ENCODE measurements at places on chromosomes 7 and 10.

- no peak for DNase-seq
Observed at GRCh38 chr7:35555386-35555785, 139.5 kb downstream of the HERPUD2 start.

DNA sequence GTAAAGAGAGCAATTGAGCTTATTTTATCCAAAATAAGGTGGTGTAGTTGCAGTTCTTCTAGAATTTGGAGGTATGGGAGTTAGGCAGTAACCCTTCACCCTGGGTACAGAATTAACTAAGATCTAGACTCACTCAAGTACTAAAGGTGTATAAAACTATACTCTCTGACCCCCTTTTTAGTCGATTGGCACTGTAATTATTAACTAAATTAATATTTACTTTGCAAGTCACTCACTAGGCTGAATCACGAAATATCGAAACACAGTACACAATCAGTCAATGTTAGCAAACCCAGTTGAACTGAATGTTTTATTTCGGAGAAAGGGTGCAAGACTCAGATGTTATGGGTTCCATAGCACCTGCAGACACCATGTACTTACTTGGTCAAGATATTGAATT, 14.6 kb upstream of the CYP2C19 start:
- no peak for DNase-seq

DNA sequence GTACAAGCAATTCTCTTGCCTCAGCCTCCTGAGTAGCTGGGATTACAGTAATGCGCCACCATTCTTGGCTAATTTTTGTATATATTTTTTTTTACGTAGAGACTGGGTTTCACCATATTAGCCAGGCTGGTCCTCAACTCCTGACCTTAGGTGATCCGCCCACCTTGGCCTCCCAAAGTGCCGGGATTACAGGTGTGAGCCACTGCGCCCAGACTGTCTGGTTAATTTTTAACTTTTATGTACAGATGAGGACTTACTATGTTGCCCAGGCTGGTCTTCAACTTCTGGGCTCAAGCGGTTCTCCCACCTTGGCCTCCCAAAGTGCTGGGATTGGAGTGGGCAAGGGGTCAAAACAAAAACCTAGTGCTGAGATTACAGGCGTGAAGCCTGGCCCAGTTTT, 101.8 kb downstream of the JMJD1C start:
- DNase-seq: no peak

DNA sequence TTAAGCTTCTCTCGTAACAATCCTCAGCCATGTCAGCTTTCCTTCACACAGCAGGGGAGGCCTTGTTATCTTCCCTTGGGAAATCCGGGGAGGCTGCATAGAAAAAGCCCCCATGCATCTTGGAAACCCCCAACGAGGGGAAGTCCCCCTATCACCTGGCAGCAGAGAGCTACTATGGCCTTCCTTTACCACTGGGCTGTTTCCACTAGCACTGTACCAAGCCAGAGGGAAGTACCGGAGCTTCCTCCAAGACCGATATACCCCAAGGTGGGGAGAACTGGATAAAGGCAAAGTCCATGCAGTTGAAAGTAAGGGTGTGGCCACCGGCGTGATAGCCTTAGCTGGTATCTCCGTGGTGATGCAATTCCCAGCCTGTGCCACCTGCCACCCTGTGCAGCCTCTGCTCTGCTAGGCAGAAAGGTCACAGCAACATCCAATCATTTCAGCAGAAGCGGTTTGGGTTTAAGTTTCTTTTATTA, 4.4 kb upstream of the CLIP2 start:
- peak; percentile 49 for DNase-seq

- DNase-seq: no peak
Observed at GRCh38 chr10:61992059-61992460, 90.6 kb downstream of the ARID5B start.

- DNase-seq: peak; percentile 2
Observed at GRCh38 chr10:11757454-11757820, 15.3 kb downstream of the ECHDC3 start.

DNA sequence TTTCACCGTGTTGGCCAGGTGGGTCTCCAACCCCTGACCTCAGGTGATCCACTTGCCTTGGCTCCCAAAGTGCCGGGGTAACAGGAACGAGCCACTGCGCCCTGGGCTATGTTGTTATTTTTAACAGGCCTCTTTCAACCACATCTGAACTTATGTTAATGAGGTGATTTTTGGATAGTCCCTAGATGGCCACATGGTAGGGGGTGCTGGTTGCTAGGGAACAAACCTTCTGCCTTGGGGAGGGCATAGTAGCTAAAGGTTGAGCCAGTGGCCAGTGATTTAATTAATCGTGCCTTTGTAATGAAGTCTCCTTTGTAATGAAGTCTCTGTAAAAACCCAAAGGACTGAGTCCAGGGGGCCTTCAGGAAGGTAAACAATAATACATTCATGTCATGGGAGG, 9.1 kb downstream of the COMTD1 start:
- no peak for DNase-seq

DNA sequence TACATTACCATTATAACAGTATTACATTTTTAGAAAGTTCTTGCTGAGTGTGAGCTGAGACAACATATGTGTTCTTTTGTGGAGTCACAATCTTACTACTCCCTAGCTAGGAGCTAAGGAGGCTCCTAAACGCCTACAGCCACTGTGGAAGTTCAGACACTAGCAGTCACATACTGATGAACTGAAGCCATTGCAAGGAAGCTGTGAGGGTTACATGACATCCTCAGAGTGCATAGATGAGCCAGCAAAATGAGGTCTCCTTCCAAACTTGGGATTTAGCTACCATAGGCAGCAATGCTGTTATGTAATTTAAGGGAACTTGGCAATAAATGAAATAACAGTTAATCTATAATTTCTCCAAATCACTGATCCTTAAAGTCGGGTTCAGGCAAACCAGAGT, 10.8 kb upstream of the ST7 start:
- no peak for DNase-seq

- no peak for DNase-seq
Observed at GRCh38 chr7:127245607-127246006, 7.1 kb downstream of the GRM8 start.

DNA sequence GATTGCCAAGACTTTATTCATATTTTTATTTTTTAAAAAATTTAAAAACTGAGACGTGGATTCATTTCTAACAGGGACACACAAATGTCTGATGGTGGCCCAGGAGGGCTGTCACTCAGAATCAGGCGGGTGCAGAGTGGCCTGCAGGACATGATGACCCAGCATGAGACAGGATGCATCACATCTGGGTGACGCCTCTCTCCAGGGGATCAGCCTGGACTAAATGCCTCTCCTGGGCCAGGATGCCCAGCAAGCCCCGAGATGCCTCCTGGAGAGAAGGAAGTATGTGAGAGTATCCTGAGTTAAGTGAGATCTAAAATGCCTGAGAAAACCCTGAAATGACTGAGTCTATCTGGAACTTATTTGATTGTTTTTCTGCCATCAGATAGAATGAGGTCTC, 16.9 kb upstream of the MTURN start:
- no peak for DNase-seq

DNA sequence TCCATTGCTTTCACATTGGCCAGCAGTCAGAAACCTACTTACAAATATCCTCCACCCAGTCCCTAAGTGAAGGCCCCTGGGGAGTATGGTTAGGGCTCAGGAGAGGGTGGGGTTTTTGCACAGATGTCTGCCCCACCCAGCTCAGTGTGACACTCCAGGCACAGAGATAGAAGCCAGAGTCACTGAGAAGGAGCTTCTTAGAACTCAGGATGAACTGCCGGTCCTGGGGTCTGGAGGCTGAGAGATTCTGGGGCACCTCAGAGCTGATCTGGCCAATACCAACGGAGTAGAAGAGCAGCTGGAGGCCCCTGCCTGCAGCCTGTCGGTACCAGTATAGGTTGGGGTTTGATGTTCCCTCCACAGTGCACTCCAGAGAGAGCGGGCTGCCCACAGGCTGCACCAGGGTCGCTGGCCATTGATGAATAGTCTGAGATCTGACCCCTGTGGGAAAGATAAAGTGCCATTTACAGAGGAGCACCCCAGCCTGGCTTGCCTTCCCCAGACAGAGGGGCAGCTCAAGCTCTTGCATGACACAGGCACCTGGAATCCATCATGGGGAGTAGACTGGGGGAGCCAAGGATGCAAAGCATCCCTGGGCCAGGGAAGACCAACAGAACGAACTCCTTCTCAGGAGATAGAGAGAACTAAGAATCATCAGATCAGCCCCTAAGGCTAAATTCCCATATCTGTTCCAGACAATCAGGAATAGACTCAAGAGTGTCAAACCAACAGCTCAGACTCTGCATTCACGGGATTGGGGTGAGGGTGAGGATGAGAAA, 41.9 kb downstream of the PRSS2 start:
- no peak for DNase-seq

GRCh38 chr10:4541292-4541691, 284.7 kb upstream of the AKR1E2 start:
- no peak for DNase-seq

DNA sequence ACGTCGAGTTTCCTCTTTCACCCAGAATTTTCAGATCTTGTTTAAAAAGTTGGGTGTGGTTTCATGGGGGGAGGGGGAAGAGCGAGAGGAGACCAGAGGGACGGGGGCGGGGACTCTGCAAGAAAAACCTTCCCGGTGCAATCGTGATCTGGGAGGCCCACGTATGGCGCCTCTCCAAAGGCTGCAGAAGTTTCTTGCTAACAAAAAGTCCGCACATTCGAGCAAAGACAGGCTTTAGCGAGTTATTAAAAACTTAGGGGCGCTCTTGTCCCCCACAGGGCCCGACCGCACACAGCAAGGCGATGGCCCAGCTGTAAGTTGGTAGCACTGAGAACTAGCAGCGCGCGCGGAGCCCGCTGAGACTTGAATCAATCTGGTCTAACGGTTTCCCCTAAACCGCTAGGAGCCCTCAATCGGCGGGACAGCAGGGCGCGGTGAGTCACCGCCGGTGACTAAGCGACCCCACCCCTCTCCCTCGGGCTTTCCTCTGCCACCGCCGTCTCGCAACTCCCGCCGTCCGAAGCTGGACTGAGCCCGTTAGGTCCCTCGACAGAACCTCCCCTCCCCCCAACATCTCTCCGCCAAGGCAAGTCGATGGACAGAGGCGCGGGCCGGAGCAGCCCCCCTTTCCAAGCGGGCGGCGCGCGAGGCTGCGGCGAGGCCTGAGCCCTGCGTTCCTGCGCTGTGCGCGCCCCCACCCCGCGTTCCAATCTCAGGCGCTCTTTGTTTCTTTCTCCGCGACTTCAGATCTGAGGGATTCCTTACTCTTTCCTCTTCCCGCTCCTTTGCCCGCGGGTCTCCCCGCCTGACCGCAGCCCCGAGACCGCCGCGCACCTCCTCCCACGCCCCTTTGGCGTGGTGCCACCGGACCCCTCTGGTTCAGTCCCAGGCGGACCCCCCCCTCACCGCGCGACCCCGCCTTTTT, at the start of gene VIM:
VIM (plus strand) TSS at position 151 of the 925 bp plus-strand sequence. CDS start 1,182 bp downstream, outside the sequence.
- peak; percentile 10 for DNase-seq

GRCh38 chr7:127650847-127651555, 993 bp upstream of the SND1 start:
- peak; percentile 17 for DNase-seq

- no peak for DNase-seq
Observed at GRCh38 chr7:24717694-24718320, 39.5 kb downstream of the GSDME start.

DNA sequence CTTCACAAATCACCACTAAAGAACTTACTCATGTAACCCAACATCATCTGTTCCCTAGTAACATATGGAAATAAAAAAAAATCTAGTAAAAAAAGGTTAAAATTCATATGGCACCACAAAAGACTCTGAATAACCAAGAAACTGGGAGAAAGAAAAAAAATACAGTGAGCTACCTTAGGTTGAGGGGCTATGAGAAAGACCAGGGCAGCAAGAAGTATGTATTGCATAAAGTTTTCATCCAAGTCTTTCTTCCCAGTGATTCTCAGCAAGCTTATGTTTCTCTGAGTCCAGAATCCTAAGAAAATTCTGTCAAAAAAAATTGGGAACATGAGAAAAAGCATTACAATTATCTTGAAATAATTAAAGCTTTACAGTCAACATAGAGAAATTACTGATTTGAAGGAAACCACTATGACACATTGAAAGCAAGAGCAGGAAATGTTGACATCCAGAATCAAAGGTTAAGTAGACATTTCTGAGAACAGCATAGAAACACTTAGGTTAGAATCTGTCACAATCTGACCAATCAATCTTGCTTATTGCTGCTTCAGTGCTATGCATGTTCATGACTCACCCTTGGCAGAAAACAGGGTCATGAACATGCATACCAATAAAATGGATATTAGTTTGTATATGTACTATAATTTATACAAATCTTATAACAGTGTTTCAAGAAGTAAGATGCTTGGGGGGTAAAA, 494.0 kb upstream of the POT1 start:
- no peak for DNase-seq

GRCh38 chr7:17685141-17685540, 255.2 kb downstream of the SNX13 start:
- DNase-seq: no peak

- no peak for DNase-seq
Observed at GRCh38 chr7:83608716-83609115, 40.2 kb downstream of the SEMA3E start.

DNA sequence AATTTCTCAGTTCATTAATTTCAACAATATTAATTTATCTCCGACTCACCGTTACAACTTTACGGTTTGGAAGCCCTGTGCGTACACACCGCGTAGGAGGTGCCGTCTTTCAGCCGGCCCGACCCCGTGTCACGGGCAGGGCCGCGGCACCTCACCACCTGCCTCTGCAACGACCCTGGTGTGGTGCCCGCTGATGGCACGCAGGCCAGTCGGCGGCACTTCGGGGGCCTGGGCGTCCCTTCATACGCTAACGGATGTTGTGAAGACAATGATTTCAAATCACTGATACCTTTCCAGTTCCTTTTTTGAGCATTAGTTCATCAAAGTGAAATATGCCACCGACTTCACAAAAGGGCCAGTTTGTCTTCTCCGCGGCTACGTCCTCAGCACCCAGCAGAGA, 125.3 kb downstream of the EBF3 start:
- no peak for DNase-seq

GRCh38 chr7:22210967-22211366, 146.0 kb downstream of the RAPGEF5 start:
- DNase-seq: no peak

- no peak for DNase-seq
Observed at GRCh38 chr7:66946545-66946944, 25.5 kb downstream of the TMEM248 start.

- no peak for DNase-seq
Observed at GRCh38 chr7:15439853-15440252, 122.0 kb downstream of the AGMO start.

DNA sequence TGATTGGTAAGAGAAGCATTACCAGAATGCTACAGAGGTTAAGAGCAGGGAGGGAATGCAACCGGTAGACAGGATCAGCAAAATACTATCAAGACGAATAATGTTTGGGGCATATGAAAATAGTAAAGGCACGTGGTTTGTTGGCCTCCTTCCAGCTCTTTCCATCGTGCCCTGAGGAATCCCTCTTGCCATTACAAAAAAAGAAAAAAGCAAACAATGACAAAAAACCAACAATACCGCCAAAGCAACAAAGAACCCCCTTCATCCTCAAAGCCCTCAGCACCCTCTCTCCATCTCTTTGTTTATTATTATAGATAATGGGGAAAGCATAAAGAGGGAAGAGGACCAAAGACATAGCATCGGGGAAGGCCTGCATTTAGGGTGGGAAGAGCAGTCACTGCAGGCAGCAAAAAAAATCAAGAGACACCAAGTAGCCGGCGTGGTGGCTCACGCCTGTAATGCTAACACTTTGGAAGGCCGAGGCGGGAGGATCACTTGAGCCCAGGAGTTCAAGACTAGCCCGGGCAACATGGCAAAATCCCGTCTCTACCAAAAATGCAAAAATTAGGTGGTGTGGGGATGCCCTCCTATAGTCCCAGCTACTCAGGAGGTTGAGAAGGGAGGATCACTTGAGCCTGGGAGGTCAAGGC, 78.0 kb downstream of the HIP1 start:
- DNase-seq: no peak

Data from NCI-H526 (cell line).